ENCODE measurements at places on chromosomes 4 and X.
A peak's percentile ranks its signal among the peaks of the same experiment; 100 is the strongest.

GRCh38 chr4:95833711-95834194 is 6.1 kb upstream of the PDHA2 start:
- DNase-seq, result no peak

DNA sequence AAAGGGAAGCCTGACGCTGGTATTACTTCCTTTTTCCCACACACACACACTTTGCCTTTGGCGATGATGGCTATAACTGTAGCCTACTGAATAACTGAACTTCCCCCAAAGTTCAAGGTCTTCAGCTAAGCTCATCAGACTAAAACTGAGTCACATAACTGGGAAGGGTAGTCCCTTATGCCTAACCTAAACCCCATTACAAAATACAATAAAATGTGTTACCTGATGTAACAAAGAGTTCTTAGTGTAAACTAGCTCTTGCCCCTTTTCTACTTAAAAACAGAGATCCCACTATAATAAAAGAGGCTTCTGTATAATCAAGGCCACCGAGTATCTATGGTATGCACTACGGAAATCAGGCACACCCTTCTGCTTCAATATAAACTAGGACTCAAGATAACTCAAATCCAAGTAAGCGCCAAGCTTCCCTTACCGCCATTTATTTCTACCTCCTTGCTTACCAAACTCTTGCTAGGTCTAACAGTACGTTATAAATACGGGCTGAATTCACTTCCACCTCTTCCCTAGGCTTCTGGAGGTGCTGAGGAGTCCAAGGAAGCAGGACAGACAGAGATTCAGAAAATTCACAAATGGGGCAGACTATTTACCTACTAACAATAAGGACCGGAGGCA is 2.4 kb downstream of the OTUD4 start:
- DNase-seq, result peak; percentile 14

DNA sequence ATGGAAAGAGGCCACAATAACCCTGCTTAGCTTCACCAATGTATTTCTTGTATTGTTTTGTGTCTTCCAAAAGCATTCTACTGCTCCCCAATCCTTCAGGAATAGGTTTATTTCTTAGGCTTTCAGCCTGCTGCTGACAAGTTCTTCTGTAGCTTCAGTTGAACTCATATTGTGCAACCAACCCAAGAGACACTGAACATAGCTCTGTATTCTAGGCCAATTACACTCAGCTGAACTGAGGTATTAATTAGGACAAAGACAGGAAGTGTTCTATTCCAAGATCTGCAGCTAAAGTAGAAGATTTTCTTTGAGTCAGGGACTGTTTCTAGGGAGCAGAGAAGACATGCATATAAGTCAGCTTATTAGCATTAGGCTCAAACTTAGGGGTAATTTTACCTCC is 151.8 kb downstream of the LHFPL1 start:
- no peak for DNase-seq

DNA sequence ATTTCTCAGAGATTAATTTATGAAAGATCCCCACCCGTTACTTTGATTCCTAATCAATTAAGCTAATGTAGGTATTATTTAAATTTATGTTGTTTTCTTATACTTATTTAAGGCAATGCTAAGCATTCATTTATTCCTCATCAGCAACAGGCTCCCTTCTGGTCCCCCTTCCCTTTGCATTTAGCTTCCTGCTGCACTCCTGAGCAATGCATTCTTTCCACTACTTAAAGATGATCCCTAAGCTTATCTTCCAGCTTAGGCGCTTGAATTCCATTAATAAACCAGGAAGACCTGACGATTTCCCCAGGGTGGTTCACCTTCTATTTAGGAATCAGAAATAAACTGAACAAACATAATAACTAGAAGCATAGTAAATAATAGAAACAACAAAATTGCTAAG is 1003.1 kb downstream of the FSTL5 start:
- DNase-seq, result no peak

- DNase-seq, result no peak
Measured at GRCh38 chr4:145623831-145624230, 4.6 kb downstream of the MMAA start.

- DNase-seq, result no peak
Measured at GRCh38 chr4:69490271-69490670, 5.4 kb downstream of the UGT2B4 start.

DNA sequence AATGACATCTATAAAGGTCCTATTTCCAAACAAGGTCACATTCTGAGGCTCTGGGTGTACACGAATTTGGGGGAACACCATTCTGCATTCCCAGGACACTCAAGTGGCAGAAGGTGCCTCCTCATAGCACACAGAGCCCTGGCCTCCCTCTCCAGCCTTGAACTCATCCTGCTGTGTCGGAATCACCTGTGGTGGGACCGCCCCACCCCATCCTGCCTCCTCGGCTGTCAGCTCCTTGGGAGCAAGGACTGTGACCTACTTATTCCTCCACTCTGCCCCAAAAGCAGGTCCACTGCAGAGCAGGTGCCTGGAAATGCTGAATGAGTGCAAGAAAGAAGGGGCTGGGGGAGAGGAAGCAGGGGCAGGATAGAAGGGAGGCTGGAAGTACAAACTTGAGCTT is 33.5 kb downstream of the HTRA3 start:
- no peak for DNase-seq

DNA sequence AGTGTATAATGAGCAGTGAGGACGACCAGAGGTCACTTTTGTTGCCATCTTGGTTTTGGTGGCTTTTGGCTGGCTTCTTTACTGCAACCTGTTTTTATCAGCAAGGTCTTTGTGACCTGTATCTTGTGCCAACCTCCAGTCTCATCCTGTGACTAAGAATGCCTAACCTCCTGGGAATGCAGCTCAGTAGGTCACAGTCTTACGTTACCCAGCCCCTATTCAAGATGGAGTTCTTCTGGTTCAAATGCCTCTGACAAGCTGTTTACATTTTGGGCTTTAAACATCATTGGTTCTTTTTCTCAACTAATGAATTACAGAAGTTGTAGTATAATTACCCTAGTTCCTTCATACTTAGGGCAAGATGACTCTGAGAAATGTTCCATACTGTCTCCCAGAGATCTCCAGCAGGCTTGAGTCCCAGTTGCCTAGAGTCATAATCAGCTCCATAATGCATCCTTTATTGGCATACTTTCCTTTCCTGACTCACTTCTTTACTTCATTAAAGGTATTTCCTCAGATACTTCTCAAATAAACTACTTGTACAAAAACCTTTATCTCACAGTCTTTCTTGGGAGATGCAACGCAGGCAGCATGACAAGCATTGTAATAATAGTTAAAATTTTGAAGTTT is 136.5 kb downstream of the KDM6A start:
- no peak for DNase-seq

GRCh38 chr4:153509724-153510123 is 43.6 kb downstream of the TMEM131L start:
- DNase-seq, result no peak

- DNase-seq, result no peak
Measured at GRCh38 chrX:23403849-23404248, 69.2 kb downstream of the PTCHD1 start.

- peak; percentile 0 for DNase-seq
Measured at GRCh38 chrX:48833542-48834138, 1.8 kb downstream of the PCSK1N start.

- no peak for DNase-seq
Measured at GRCh38 chr4:174933083-174933482, 14.9 kb downstream of the ADAM29 start.

DNA sequence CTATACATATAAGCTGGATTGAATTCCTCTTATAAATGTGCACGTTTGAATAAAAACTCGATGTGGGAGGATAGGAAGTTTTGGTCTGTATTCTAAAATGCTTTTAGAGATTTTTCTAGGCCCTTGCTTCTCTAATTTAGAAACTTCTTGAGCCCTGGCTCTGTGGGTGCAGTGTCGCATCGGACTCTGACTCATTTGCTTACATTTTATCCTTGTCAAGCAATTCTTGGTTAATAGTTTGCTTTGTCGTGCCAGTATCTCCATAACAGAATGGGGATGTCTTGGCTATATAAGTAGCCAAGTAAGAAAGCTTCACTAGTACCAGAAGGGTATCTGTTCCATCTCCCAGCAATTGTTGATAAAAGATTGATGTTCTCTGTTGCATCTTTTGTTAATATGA is 10.7 kb downstream of the SGMS2 start:
- no peak for DNase-seq

DNA sequence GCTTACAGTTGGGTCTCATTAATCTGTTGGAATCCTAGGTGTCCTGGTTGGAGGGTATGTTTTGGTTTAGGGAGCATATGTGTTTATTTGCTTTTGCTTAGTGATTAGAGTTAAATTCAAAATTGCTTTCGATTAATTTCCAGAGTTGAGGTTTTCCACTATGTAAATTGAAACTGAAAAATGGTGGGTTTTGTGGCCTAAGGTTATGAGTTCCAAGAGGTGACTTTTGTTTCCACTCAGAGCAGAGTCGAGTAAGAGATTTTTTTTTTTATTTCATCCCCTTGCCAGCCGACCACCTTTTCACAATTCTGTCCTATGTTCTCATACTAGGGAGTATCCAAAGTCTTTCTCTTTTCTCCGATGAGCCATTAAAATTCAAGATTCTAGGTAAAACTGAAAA is 66.9 kb downstream of the GRIA2 start:
- DNase-seq, result no peak

DNA sequence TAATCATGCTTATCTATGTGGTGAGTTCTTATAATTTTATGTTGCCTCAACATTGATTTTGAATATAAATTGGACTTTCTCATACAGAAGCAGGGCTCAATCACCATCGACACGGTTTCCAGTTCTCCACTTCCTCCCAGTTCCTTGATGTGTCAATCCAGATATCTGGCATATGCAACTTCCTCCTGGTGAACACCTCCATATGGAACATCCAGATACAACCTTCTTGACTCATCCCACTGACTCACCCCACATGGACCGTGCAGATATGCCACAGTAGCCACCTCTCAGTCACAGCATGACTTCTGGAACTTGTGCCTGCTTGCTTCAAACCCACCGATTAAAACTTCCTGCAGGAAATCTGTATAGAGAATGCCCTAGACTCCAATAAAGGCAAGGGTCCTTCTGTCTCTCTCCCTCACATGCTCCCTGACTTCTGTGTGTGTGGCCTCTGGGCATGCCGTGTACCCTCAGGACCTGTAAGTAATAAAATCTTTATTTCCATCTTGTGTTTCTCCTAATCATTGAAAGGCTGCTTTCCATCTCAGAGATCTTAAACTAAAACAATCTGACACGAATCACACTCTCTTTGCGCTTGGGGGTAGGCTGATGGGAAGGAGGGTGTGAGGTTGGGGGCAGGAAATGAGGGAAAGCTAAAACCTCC is 67.0 kb downstream of the HTRA3 start:
- DNase-seq, result no peak

DNA sequence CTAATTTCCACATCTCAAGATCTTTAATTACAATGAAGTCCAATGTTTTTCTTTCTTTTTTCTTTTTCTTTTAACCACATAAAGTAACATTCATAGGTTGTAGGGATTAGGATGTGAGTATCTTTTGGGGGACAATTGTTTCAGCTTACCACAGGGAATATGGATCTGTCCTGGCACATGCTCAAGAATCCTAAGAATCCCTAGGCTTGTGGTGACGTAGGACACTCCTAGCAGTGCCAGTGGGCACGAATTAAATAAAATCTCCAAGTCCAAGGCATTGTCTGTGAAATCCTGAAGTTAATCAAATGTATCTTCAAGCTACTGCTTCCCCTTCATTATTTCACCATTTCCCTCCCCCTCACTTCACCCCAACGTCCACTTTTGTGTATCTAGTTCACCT is 2.6 kb upstream of the LAS1L start:
- DNase-seq, result no peak

DNA sequence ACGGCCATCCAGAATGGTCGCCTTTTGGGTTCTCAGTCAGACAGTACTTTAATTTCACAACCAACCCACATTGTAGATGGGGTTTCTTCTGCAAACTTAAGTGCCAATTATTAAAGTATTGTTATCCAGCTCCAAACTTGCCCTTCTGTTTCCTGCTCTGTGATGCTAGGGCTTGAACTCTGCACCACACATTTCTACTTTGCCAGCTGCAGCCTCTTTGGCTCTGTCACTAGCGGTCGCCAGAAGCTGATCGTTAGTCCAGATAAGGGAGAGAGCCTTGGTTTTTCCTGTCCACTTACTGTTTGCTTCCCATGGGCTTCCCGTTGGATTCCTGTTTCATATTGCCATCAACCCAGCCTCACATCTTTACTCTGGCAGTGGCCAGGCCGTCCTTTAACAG is 196.6 kb downstream of the ASB9 start:
- DNase-seq, result no peak

DNA sequence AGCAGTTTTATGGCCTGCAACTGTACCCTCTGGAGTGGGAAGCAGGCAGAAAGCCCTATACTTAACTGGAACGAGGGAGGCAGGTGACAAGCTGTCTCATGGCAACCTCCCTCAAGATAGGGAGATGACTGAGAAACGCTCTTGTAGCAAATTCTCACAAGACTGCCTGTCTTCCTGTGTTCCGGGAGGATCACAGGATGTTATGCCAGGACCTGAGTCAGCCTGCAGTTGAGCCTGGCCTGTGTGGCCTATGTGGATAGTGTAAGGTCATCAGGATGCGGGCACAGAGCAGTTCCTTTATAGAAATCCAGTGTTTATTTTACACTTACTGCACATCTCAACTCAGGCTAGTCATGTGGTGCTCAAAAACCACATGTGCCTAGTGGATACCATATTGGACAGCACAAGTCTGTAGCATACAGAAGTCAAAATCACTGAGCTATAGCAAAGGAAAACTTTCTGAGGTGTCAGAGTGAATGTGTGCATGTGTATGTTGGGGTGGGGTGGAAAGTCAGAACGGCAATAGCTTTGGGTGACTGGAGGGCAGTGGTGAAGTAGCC is 25.2 kb downstream of the TAF7L start:
- no peak for DNase-seq

GRCh38 chr4:10701702-10702460 is 17.3 kb upstream of the CLNK start:
- no peak for DNase-seq

- DNase-seq, result no peak
Measured at GRCh38 chr4:169108303-169108702, 98.2 kb upstream of the CBR4 start.

DNA sequence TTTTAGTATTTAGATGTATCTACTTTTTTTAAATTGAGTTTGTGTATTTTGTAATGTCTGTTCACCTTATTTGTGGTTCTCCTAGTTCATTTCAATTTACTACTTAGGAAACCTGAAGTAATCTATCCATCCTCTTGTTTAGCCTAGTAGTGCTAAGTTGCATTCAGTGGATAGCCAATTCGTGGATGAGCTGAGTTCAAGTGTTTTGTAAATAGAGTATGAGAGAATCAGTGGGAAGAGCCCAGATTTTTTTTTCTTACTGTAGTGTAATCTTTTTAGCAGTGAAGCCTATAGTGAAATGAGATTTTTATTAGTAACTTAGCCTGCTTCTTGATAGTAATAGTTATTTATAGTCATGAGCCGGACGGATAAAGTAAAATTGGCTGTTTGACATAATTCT is 21.7 kb downstream of the STAG2 start:
- DNase-seq, result no peak

- no peak for DNase-seq
Measured at GRCh38 chr4:141339391-141339790, 118.7 kb downstream of the ZNF330 start.

DNA sequence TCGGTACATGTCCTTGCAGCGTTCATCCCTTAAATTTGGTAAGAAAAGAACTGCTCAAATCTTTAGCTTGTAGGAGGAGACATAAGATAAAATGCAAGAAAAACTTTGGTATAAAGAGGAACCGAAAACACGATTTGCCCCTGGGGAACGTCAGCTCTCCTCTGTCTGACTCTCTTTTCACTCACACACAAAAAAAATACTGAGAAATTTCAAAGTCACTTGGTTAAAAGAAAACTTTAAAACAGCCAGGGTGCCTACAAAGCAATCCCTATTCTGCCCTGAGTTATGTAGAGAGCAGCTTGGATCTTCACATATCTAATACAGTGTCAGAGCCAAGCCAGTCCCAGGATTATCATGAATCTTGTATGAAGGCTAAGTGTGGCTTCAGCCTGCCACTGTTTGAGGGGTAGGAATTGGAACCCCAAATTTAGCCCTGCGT is 248.5 kb upstream of the CXXC4 start:
- no peak for DNase-seq

Measured in midbrain (tissue), 1 donor.